Glutamatergic neuron (in vitro differentiated cells): ENCODE measurements at places on chromosomes 2 and 18.

GRCh38 chr2:110925479-110925878 is 193.1 kb downstream of the ACOXL start:
- no peak for DNase-seq

- no peak for DNase-seq
Observed at GRCh38 chr2:241873803-241874110, 4.2 kb downstream of the RTP5 start.

GRCh38 chr2:180618570-180618969 is 361.8 kb upstream of the UBE2E3 start:
- no peak for DNase-seq

GRCh38 chr18:77210249-77210648 is 39.4 kb upstream of the GALR1 start:
- DNase-seq: no peak

- no peak for DNase-seq
Observed at GRCh38 chr2:119472749-119473148, 41.1 kb downstream of the TMEM37 start.

GRCh38 chr2:127701193-127701650 is at the start of gene SFT2D3:
TSS of gene SFT2D3 (plus strand) at chr2:127701497. CDS start at chr2:127701529, 32 bp downstream.
- DNase-seq: peak; percentile 93

DNA sequence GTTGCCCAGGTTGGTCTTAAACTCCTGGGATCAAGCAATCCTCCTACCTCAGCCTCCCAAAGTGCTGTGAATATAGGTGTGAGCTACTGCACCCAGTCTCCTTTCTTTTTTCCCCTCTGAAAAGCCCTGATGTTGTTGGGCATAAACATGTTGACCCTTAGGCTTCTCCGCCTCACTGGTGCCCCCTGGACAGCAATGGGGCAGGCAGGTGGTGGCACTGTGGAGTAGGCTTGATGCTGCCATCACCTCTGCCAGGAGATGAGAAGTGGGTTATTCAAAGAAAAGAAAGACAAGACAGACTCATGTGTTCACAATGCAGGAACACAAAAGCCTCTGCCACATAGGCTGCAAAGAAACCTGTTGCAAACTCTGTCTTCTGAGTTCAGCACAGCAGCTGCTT is 169.9 kb downstream of the EN1 start:
- no peak for DNase-seq

DNA sequence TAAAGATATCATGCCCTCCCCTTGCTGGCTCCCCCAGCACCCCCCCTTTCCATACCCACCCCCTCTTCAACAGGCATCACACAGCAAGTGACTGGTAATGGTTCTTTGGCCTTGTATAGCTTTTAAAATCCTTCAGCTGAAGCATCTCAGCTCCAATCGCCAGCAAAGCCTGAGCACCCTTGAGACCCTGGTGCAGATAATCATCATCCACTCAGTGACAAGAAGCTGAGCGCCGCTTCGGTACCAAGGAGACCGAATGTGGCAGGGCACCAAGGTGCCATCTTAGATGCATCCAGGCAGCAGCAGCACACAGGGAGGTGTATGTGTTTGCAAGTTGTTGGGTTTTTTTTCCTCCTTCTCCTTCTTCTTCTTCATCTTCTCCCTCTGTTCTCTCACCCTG is 232.7 kb downstream of the BCL11A start:
- no peak for DNase-seq

- DNase-seq: no peak
Observed at GRCh38 chr2:42284019-42284418, 77.0 kb downstream of the COX7A2L start.
